BJ (cell line): ENCODE measurements at places on chromosomes 1 and 21.

- no peak for DNase-seq
Observed at GRCh38 chr1:113219377-113219776, 146.4 kb downstream of the LRIG2 start.

DNA sequence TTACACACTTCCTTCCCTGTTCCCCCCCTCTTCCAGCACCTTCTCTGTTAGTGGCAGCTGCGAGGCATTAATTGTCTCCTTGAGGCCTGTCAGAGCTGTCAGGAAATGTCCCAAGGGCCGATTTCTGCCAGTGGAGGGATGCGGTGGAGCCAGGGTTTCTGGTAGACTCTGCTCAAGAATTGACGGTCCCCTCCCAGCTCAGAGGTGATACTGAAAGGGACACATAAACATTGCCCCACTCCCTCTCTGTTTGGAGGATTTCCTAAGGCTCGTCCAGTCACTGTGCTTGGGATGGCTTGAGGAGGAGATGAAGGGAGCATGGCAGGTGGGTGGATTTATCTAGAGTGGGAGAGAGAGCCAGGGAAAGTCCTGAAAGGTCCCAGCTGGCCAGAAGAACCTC is 61.4 kb upstream of the CD34 start:
- no peak for DNase-seq

GRCh38 chr1:109931189-109931731 is 20.6 kb downstream of the CSF1 start:
- no peak for DNase-seq

GRCh38 chr1:221636096-221636495 is 105.8 kb downstream of the DUSP10 start:
- no peak for DNase-seq

DNA sequence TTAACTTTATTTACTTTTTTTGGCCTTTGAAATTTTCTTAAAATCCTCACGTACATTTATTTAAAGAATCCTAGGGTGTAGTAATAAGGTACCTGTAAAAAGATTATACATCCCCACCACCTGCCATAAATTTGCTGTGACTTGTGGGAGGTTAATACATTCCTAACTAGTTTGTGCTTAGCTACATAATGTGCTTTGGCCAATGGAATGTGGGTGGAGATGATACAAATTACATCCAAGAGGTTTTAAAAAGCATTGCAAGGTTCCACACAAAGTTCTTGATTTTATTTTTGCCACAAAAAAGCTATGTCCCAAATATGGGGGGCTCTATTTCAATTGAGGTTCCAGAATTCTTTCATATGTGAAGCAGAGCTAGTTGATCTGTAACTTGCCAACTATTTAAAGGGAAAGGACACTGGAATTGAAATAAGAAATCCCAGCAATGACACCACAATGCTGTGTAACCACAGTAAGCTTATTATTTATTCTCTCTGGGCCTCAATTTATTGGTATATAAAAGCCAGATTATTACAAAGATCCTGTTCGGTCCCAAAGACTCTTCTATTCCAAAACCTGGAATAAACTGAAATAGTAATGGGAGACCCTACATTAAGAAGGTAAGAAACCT is 15.7 kb downstream of the ASPM start:
- DNase-seq = no peak

GRCh38 chr21:31374395-31374794 is 30.3 kb upstream of the TIAM1 start:
- no peak for DNase-seq

GRCh38 chr21:17732306-17732705 is 86.8 kb downstream of the C21orf91 start:
- DNase-seq = no peak

DNA sequence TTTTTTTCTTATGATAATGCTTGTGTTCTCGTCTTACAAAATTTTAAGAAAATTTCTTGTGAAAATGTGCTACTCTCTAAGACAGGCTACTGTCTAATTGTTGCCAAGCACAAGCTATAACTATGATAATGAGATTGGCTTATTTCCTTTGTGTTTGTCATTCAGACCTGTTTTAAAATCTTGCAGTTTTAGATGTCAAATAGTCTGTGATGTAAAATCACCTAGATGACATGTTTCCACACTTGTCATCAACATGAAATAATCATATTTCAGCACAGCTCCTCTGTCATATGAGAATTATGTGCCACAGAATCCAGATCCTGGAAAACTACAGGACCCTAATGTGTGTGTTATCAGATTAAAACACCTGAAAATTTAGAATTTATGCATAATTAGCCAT is 539.7 kb downstream of the USP25 start:
- no peak for DNase-seq

DNA sequence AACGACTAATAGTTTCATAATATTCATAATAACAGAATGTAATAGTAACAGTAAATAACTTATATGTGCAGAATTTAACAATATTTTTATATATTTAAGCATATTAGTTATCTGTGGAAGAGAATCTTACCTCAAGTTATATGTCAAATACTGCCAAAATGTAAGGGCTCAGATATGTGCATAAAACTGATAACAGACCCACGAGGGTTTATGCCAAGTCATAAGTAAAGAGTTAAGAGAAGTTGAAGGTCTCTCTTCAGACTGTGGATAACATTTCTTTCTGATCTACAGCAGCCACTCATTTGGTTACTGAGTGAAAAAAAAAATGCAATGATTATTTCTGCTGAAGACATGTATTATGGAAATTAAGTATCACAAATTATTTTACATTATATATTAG is 1167.8 kb upstream of the NCAM2 start:
- DNase-seq = no peak

DNA sequence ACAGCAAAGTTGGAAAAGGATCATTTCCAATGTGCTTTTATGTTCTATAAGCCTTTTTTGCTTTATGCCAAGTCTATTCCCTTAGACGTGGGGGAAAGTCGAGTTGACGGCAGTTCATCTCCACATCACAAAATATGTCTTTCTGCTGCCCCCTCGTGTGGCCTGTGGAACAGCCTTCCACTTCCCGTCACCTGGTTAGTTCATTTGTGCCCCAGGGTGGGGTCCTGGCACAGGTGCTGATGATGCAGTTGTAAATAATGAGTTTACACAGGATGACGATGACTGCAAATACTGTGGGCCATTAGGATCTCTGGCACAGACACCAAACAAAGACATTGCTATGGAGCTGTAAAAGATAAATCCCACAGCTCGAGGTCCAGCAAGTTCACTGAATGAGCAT is 10.0 kb upstream of the OTUD3 start:
- DNase-seq = no peak

- DNase-seq = no peak
Observed at GRCh38 chr21:17440969-17441368, 71.9 kb upstream of the CXADR start.
